Central memory CD4-positive, alpha-beta T cell (primary cell): ENCODE measurements at places on chromosomes 7 and 10.
A peak's percentile ranks its signal among the peaks of the same experiment; 100 is the strongest.

DNA sequence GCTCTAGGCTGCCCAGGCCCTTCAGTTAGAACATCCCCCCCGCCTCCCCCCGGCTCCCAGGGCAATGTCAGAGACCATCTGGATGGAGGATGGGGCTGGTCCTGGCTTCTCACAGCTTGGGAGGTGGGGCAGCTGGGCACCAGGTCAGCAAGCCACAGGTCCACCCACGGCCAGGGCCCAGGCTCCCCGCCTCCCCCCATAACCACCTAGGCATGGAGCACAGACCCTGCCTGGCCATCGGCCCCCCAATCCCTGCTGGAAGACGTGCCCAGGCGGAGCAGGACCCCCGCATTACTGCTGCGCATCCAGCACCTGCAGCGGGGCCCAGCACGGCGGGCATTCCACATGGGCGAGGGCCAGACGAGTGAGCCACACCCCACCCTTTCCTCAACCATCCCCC, 169.6 kb downstream of the ELFN1 start:
- no peak for DNase-seq

- no peak for DNase-seq
These were observed 424 bp downstream of the EGFR start for GRCh38 chr7:55019191-55019690.

GRCh38 chr7:52273685-52274610, 761.5 kb upstream of the POM121L12 start:
- no peak for DNase-seq

- no peak for DNase-seq
These were observed 874 bp downstream of the GIMAP5 start for GRCh38 chr7:150738092-150738491.

- DNase-seq = peak; percentile 4
These were observed 143.1 kb upstream of the STK17A start for GRCh38 chr7:43439631-43440401.

DNA sequence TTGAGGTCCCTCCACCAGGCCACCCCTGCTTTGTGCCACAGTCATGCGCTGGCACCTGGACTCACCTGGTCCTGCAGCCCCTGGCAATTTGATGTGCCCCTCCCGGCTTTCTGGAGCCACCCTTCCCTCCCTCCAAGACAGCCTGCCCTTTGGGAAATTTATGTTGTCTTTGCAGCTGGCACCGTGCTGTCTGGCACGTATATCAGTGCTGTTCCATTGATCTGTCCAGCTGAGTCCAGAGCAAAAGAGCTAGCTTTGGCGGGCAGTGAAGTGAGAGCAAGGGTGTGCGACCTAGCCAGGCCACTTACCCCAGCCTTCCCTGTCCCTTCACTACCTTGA, 5.7 kb downstream of the RARRES2 start:
- no peak for DNase-seq
